ENCODE measurements at places on chromosomes 7 and 10. TPM values are rescaled to one million over a fixed set of nuclear protein-coding genes. Genes with fewer than 3 reads are reported as not detected.

DNA sequence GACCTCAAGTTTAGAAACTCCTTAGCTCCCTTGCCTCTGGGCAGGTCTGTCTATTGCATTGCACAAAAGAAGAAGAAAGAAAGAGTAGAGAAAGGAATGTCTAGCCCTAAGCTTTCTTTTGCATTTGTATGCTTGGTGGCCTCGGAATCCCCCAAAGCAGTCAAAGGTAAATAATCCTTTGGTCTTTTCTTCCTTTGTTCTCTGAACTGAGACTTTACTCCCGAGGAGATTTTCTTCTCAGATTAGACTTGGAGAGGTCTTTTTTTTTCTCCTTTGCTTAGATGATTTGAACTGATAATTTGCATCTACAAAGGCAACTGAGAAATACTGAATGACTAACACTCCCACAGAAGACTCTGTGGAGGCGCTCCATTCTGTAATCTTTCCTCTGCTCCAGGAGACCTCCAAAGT is 93.2 kb downstream of the AKR1D1 start:
- DNase-seq = no peak

- no peak for DNase-seq
Observed at GRCh38 chr7:19619122-19619521, 89.7 kb downstream of the POLR1F start.

- no peak for DNase-seq
Observed at GRCh38 chr7:116426428-116427156, 72.9 kb upstream of the CAV2 start.

DNA sequence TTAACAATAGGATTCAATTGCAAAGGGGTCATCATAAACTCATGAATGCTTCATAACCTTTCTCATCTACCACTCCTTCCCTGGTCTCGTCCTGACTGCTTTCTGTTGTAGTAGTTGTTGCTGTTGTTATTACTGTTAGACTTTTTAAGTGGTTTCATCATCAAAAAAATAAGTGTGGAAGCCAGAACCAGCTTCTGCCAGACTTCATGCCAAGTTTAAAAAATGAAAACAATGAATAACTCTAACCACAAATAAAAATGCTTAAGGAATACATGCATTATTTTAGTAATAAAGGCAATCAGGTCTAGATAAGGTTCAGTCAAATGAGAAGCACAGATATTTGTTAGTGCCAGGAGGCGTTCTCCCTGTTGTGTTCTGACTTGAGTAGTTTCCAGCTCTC is 85.4 kb downstream of the PCLO start:
- no peak for DNase-seq

GRCh38 chr10:6297951-6298381 is 95.2 kb downstream of the PFKFB3 start:
- no peak for DNase-seq

The OSBPL3 gene
- 25.9 TPM for total RNA-seq

DNA sequence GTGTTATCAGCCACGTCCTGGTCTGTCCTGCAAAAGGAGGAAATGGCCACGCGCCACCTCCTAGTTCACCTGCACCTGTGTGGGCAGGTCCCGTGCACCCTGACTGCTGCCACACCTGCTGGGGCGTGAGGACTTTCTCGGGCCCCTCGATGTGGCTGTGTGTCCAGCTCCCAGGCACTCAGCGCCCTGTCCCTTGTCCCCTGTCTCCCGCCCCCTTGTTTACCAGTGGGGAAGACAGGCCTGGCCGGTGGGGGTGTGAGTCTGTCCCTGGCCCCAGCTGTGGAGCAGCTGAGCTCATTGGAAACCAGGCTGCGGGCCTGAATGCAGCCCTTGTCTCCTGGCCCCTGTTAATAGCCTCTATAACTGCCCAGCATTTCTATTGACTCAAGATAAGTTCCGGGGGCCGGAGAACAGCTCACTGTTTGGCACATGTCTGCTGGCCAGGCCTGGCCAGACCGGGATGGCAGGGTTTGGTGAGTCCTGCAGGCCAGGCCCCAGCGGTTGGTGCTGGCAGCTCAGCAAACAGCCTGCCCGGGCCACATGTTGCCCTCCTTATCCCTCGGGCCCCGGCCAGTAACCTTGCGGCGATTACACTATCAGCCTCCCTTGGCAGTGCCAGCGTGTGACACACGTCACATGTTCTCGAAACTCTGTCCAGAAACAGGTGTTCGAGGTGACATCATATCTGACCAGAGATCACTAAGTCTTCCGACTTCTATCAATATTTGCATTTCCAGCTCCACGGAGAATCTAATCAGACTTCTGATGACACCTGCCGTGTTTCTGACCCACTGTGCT is 52.1 kb downstream of the FOXL3 start:
- DNase-seq = no peak

DNA sequence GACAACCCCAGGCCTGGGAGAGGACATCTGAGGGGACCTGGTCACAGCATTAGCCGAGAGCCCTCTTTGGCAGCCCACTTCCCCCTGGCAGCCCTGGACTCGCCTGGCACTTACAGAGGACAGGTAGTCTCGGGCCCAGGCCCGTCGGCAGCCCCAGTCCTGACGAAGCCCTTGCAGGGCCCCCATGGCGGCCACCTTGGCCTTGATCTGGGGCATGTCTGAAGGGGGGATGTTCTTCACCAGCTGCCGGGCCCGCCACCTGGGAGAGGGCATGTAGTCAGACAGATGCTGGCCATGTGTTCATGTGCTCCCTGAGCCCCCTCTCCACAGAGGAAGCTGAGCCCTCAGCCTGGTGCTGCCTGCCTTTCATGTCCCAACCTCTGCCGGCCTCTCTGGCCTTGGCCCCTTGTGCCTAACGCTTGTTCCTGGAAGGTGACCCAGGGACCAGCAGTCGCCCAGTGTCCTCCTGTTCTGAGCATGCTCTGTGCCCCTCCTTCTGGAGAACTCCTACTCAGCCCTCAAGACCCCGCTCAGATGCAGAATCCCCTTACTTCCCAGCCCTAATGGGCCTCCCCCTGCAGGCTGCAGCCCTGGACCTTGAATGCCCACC is 13.9 kb downstream of the MYO1G start:
- DNase-seq = no peak

DNA sequence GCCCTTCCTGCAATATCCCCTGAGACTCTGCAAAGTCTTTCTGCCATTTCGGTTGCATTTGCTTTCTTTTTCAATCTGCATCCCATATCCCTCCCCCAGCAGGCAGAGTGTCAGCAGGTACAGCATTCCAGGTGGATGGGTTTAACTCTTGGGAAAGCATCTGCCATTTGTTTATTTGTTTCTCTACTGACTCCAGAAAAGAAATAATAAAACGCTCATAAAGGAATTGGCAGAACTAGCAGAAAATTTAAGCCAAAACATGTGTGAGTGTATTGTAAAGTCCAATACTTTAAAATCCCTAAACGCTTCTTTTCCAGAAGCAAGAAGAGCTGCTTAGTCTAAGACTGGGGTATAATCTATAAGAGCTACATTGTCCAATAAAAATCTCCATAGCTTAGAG is 393.8 kb downstream of the TNS3 start:
- DNase-seq = no peak

The STEAP2 gene
- total RNA-seq = not detected

DNA sequence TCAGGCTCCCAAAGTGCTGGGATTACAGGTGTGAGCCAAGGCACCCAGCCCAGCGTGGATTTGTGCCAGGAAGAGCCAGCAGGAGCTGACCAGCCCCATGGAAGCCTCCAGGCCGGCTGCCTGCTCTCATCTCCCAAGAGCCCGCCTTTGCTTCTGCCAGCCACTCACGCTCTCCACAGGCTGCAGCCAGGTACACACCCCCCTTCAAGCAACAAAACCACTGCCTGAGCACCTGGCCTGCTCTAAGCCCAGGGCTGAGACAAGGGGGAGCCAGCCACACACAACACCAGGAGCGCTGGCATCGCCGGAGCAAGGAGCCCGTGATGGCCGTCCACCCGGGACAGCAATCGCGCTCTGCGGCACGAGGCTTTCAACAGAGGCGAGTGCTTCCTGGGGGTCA is 34.5 kb downstream of the MAD1L1 start:
- DNase-seq = no peak

GRCh38 chr10:129274748-129275474 is 192.1 kb upstream of the MGMT start:
- no peak for DNase-seq

DNA sequence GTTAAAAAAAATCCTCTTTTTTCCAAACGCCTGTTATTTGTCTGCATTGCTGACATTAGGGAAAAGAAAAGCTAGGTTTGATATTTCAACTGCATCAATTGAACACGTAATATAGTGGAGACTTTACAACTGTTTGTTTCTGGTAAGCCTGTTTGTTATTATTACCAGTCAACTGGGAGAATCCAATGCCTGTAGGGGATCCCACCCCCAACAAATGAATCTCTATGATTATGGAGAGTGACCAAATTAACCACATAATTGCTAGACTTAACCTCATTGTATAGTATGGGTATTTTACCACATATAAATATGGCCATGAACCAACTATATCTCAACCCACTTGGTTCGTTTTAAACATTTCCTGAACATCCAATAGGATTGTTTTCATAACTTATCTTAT is 216.1 kb downstream of the TWIST1 start:
- DNase-seq = no peak

DNA sequence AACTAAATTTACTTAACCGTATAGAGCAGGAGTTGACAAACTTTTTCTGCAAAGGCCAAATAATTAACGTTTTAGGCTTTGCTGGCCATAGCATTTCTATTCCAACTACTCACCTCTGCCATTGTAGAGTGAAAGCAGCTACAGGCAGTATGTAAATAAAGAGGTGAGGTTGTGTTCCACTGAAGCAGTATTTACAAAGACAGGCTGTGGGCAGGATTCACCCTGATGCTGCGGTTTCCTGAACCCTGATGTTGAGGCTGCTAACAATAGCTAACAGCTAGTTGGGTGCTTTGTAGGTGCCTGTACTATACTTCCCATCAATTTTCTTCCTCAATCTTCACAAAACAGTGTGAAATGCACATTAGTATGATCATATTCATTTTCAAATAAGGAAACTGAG is 47.0 kb upstream of the LAMB1 start:
- no peak for DNase-seq

The PDE6C gene
- not detected for total RNA-seq

The CBX3 gene
- 132 TPM for total RNA-seq

The GNG11 gene
- not detected for total RNA-seq

The LEP gene
- not detected for total RNA-seq

DNA sequence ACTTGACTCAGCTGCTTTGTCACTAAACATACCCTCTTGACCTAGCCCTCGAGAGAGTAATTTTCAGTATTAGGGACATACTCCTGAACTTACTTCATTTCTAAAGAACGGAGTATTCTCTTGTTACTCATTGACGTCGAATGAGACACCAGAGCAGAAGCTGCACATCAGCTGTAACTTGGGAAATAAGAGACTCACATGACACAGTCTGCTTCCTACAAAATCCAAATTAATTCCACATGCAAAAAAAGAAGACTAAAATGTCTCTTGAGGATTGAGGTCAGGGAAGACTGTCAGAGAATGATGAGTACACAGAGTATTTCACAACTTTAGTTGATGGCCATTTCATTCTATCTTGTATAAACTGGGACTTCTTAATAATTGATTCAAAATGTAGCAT is 114.7 kb upstream of the EGFR start:
- no peak for DNase-seq

The AGR3 gene
- total RNA-seq = not detected

- DNase-seq = no peak
Observed at GRCh38 chr10:122293961-122294380, 22.9 kb downstream of the BTBD16 start.

GRCh38 chr7:45992826-45993225 is 71.8 kb upstream of the IGFBP3 start:
- no peak for DNase-seq

GRCh38 chr10:31927565-31927883 is 1.1 kb downstream of the ARHGAP12 start:
- no peak for DNase-seq

DNA sequence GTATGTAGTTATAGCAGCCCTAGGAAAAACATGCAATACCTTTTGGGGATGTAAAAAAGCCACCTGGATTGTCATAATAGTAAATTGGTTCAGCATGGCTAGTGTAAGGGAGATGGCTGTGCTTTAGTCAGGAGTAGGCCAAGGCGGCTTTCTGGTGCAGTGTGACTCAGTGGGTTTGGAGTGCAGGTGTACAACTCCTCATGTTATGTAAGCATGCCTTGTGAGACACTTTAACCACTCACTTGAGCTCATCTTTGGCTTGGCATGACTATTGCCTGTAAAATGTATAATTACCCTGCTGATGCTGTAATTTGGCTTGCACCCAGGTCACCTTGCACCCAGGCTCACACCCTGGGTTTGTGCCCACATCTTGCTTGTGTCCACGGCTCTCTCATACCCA is 239.2 kb upstream of the GLI3 start:
- no peak for DNase-seq

Data from CD4-positive, alpha-beta T cell (primary cell).